ENCODE measurements at places on chromosomes 6 and 20.

- no peak for DNase-seq
Observed at GRCh38 chr6:138535728-138536455, 36.6 kb upstream of the NHSL1 start.

DNA sequence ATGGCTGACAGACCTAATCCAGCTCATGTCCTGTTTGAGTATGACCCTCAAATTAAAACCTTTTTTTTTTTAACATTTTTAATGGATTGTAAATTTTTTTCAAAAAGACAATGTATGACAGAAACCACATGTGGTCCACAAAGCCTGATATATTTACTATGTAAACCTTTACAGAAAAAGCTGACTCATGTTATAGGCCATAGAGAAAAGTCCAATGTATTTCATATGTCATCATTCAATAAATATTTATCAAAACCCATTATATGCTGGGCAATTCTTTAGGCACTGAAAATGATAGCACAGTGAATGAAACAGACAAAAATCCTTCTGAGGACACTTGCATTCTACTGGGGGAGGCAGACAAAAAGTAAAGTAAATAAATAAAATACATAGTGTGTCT lies 826.2 kb upstream of the FLRT3 start:
- no peak for DNase-seq

GRCh38 chr6:169677096-169677495 lies 24.7 kb downstream of the WDR27 start:
- DNase-seq = no peak

DNA sequence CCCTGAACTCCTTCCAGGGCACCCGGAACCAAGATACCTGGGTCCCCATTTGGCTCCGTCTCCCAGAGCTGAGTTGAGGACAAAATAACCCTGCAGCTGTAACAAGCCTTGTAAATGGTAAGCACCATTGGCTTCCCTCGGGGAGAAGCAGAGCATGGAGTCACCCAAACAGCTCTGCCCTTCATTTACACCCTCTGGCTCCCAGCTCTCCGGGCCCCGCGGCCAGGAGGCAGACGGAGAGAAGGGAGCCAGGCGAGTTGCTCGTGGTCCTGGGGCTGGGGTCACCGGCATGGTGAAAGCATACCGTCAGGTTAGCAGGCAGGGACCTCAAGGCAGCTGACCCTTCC lies 2.1 kb downstream of the TFEB start:
- DNase-seq = no peak

DNA sequence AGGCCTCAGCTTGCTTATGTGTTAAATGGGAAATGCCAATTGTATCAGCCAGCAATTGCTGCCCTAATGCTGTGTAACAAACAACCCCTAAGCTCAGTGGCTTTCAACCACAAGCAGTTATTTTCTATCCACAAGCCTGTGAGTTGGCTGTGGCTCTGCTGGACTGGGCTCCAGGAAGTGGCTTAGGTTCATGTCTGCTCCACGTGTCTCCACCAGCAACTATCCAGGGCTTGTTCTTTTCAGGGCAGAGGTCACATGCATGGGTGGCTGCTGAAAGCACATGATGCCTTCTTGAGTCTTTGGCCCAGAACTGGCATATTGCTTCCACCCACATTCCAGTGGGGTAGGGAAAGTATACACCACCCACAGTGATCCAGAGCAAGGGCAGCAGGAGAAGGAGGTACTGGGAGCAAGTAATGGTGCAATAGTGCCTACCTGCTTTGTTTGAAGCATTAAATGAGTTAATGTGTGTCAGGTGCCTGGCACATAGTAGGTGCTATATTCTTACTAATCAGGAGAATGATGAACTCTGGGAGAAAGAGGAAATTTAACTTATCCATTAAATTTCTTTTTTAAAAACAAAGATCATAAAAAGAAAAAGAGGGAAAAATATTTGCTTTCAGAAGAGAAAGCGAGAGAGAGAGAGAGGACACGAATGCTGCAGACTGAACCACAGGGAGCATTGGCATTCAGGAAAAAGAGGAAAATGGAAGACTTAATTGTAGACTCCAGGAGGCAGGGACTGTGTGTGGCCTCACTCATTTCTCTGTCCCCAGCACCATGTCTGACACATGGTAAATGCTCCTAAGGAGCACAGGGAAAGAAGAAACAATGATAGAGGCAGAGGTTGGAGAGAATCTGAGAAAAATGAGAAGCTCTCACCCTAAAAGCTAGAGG lies 25.2 kb upstream of the RNF24 start:
- no peak for DNase-seq

DNA sequence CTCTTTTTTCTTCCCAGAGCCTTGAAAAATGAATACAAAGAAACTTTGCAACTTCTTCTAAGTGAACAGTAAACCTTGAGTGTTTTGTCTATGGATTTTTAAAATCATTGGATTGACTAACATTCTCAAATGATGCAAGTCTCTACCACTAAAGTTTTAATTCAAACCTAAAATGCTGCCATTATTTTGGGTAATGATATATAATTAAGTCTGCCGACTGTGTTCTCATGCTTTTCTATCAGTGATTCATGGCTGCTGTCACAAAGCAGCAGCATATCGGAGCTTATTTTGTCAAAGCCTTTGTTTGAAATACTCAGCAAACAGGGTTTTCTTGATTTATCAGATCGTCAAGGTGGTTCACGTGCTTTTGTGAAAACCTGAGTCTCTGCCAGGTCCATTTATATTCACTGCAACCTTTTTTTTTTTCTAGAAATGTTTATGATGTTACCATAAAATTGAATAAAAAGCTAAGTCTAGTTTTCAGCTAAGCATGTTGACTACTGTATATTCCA lies 96.3 kb downstream of the GJA1 start:
- DNase-seq = no peak

DNA sequence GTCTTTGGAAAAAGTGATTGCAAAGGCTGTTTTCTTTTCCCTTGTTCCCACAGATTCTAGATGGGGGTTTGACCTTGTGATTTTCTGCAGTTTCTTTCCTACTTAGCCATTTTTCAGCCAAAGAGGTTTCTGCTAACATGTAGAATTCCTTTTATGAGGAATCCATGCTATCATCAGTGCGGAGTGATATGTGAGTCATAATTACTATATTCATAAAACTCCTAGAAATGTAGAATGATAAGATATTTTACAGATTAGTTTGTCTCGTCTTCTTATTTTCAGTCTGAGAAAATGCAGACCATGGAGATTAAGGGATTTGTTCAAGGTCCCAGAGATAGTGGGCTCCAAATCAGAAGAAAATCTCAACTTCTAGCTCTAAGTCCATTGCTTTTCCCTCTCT lies 98.6 kb downstream of the KCNQ5 start:
- no peak for DNase-seq

- no peak for DNase-seq
Observed at GRCh38 chr20:914727-915498, 1.2 kb downstream of the ANGPT4 start.

DNA sequence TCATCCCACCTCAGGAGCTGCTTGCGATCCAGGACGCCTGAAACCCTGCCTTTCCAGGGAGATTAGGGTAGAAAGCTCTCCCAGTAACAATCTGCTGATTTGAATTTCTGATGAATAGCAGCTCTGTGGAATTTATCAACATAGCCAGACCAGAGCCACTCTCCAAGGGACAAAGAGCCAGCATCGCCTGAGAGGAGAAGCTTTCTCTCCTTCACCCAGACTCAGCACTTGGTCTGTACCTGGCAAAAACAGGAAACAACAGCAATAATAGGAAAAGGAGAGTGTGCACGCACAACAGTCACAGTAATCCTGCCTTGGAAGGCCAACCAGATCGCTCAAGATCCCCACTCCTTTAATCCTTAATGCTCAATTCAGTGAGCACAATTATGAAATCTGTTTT lies 22.3 kb upstream of the ROS1 start:
- DNase-seq = no peak

DNA sequence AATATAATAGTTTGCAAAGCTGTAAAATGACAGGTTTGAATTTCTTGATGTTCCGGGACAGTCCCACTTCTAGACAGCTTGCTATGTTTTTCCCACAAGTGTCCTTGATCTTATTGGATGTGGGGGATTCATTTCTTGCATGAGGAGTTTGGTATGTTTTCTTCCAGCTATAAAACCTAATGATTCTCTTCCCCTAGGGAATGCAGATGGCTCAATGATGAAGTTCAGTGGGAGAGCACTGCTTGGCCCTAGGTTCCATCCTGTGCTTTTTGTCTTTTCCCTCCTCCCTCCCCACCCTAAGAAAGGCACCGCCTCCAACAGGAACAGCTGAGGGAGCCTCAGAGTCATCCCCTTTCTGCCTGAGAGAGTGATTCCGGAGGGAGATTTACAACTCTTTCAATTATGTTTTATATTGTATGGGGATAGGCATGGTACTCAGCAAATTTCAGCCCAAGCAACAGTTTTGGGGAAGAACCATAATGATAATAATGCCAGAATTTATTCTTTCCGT lies 149.2 kb downstream of the PHACTR1 start:
- DNase-seq = no peak

- DNase-seq = no peak
Observed at GRCh38 chr6:47106721-47107197, 64.6 kb upstream of the ADGRF1 start.

DNA sequence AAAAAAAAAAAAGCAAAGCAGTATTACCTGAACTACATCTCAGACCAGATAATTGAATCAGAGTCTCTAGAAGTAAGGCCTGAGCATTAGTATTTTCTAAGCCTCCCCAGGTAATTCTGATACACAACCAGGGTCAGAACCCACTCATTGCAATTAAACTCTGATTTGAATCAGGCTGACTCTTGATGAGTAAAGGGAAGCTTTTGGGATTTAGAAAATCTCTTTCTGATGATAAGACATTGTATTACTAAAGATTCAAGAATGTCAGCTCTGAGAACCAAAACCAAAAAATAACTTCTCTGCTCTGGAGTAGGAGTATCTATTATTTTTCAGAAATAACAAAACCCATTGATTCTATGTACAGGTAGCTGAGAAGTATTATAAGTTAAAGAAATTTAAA lies 100.1 kb upstream of the COL21A1 start:
- DNase-seq = no peak

DNA sequence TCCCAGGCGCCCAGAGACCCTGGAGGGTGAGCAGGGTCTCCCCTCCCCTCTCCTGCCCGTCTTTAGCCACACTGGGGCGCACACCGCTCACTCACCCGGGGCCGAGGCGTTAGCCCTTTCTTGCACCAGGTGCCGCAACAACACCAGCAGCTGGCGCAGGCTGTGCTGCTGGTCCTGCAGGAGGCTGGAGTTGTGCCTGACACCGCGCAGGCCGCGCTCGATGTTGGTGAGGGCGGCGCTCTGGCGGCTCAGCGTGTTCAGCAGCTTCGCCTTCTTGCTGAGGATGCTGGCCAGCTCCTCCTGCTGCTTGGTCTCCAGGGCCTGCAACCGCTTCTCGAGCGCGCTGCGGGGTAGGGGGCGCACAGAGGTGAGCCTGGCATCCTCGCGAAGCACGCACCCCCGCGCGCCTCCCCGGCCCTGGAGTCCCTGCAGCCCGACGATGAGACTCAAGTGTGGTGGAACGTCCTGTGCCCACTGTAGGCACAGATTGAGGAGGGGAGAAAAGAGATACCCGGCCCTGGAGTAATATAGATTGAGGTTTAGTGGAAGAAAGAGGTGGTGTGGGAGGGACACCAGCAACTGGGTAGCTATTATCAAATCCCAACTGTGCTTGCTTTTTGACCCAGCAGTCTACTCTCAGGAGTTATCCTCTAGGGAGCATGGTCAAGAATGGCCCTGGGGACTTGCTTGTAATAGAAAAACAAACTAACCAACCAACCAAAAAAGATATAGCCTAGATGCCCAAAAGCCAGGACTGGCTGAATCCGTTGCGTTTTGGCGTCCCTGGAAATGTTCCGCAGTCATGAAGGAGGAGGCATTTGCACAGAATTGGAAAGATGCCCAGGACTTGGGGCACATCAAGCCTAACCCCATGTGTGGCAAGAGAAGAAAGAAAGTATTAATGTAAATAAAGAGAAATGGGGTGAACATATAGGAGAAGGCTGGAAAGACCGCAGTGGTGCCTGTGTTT lies 30.9 kb downstream of the ANGPT4 start:
- DNase-seq = no peak
